Left lobe of liver (tissue), 2 donors: ENCODE measurements at places on chromosomes 16 and 17. TPM values are rescaled to one million over a fixed set of nuclear protein-coding genes. Genes with fewer than 3 reads are reported as not detected.

Gene P2RX5
- total RNA-seq: not detected

Gene TEX14
- 0.05 TPM for total RNA-seq

Gene KRT33B
- not detected for total RNA-seq

Gene ADCY9
- total RNA-seq: 25.4 TPM

Gene CDH11
- total RNA-seq: 2.4 TPM

Gene ZNF821
- total RNA-seq: 2.4 TPM

Gene HSPB9
- total RNA-seq: 1.1 TPM

Gene KRTAP17-1
- total RNA-seq: not detected

Gene KLHL10
- not detected for total RNA-seq

Gene KRT33A
- not detected for total RNA-seq

Gene GRB7
- total RNA-seq: 12.0 TPM

Gene KRT40
- not detected for total RNA-seq
